NB4 (cell line): ENCODE measurements at places on chromosomes 1 and 21.

GRCh38 chr1:109632671-109633346 is 13.2 kb downstream of the AMPD2 start:
- DNase-seq: no peak

GRCh38 chr1:154351363-154352068 is 26.2 kb downstream of the ATP8B2 start:
- DNase-seq: no peak

GRCh38 chr1:228000416-228000815 is 6.4 kb upstream of the WNT3A start:
- no peak for DNase-seq

GRCh38 chr1:228066891-228067654 is 15.4 kb upstream of the ARF1 start:
- DNase-seq: no peak

DNA sequence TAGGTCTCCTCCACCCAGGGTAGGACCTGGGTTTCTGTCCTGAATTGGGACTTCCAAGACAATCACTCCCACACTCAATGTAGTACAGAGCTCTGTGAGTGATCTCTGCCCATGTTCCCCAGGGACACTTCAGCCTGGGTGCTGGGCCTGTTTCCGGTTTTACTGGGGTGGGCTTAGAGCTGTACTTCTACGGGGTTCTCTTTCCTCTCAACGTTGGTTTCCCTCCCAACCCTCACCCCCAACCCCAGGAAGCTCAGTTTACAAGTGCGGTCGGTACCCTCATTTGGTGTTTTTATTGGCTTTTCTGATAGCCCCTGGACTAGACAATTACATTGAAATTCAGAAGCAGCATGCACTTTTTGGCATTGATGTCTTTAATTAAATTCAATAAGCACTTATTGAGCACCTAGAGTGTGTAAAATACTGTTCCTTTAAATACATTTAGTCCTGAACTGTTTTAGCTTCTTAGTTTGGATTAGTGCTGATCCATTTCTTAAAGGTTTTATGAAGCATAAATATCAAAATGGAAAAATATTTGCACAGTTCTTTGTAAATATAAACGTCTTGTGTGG is 542 bp upstream of the XPR1 start:
- DNase-seq: peak; percentile 73

DNA sequence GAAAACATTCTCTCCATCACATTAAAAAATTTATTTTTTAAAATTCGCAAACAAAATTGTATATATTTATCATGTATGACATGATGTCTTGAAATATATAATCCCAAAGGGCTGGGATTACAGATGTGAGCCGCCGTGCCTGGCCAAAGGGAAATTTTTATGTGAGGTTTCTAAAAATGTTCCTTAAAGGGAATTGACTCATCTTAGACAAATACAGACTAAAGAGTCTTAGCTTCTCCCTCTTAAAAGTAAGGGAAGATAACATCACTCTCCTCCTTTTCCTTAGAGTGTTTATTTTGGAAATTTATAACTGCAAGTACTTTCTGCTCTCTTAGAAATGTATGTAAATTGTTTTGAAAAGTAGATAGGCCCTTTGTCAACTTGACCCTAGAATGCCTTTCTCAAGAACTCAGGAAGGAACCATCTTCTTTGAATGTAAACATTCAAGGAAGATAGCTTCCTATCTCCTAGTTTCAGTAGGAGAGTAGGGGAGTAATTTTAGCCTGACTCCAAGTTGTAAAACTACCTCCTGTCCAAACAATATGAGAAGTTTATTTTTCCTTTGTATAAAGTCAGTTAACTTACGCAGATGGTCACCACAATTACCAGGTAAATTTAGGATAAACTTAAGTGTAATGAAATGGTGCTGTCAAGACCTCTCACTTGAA is 59.5 kb downstream of the C21orf91 start:
- DNase-seq: no peak

DNA sequence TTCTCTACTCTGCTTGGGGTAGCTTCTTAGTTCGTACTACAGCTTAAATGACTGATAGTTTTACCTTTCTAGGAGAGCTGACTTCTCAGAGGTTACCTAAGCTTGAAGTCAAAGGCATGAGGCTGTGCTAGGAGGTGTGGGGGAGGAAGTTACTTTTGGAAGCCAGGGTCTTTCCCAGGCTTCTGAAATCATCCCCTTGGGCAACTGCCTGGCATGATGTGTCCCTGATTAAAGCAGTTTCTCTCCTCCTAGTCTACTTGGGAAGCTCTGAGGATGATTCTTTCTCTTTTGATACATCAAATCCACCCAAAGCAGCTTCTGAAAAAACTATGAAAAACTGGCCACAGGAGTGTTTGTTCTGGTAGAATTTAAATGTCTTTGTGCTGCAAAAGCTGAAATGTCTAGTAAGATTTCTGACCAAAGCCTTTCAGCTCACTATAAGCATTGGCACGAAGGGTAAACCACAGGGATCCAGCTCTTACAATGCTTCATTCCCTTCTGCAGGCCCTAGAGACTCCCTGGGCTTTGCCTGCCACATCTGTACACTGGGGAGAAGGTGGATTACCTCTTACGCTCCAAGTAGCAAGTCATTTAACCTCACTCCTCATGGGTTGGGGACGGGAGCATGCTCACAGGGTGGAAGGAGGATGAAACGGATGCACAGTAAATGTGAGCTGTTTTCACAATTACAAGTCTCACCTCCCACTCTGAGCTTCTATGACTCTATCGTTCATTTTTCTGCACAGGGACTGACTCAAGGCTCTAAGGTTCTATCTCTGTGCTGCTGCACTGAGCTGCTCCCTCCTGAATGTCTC is 59.6 kb downstream of the RUNX1 start:
- no peak for DNase-seq

- DNase-seq: peak; percentile 58
These were observed at the start of gene TGFB2 for GRCh38 chr1:218344814-218345672. Gene TGFB2 (plus strand): TSS chr1:218345336. CDS start chr1:218346702, 1,366 bp downstream.

- no peak for DNase-seq
These were observed at the start of gene HCRTR1 for GRCh38 chr1:31617218-31617915. Gene HCRTR1 (plus strand): TSS chr1:31617689. CDS start chr1:31619193, 1,504 bp downstream.

- DNase-seq: peak; percentile 8
These were observed 67.1 kb downstream of the DDR2 start for GRCh38 chr1:162699366-162699765.

DNA sequence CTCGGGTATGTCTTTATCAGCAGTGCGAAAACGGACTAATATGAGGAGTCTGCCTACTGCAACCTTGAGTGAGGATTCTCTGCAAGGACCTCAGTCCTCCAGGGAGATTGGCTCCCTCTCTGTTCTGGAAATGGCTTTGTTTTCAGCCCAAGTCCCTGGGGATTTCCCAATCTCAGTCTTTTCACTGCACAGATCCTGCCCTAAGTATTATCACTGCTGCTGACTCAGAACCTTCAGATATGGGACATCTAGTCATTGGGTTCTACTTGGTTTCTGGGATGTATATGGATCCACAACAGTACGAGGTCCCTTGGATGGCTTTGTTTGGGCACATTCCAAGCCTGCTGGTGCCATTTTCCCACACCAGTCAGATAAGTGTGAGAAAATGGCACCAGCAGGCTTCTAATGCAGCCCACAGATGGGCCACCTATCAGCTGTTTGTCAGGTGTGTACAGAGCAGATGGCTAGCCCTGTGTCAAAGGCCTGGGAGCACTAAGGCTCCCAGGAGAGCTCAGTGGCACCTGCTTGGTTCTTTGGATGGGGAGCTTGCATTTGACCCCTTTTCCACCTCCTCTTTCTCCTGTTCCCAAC is 27.4 kb downstream of the ELF3 start:
- DNase-seq: no peak

DNA sequence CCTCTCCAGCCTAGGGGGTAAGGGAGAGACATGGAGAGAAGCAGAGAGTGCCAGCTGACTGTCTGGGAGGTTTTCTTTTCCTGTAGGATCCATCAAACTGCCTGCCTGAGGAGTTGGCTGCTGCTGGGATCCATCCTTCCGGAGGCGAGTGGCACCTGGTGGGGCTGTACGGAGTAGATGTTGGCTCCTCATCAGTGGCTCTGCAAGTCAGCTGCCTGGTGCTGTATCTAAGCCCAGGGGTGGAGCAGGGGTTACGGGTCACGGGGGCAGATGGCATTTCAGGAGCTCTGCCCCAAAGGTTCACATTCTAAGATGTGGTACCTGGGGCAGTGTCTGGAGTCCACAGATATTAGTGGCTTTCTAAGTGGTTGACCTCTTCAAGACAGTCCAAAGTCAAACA is 128.0 kb downstream of the ACTL8 start:
- DNase-seq: no peak

DNA sequence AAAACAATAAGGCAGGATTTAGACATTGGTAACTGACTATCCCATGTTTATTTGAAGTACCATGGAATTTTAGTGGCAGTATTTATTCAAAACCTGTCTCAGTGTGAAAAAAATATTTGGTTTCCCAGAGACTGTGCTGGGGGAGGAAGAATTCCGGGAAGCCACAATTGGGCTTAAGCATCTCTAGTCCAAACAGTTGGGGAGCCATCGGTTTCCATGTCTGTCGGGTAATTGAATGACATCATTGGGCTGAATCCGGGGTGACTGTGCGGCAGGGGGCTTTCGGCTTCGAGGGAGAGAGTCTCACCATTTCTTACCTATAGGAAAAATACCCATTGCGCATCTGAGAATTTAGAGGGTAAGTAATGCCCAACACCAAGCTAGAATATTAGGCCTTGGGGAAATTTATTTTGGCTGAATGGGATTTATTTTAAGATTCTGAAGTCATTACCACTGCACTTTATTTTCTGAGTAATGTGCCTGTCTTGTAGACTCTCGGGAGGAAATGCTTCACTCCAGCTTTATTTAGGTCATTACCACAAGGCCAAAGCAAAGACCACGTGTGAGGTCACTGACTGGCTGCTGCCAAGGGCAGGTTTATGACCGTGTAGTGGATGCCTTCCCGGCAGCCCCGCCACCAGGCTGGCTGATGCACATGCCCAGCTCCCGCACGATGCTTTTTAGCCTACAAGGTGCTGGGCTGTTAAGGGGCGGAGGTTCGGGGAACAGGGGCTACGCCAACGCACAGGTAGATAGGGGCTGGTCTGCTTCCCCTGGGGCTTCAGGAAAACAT is 23.1 kb upstream of the UMODL1 start:
- peak; percentile 18 for DNase-seq

DNA sequence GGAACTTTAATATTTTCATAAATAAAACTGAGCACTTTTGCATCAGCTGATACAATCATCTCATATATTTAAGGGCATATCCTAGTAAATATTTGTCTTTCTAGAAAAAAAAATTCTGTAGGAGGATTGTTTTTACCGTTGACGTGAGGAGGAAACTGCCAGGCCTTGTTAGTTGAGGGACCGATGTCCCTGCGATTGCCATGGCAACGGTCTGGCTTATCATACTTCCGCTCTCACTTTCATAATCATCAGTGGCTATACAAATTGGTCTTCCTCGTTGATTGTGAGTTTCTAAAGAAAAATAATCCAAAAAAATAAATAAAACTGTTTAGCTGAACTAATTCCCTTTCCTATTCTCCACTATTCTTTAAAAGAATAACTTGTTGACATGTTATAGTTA is 69.3 kb upstream of the ANGPTL3 start:
- no peak for DNase-seq

DNA sequence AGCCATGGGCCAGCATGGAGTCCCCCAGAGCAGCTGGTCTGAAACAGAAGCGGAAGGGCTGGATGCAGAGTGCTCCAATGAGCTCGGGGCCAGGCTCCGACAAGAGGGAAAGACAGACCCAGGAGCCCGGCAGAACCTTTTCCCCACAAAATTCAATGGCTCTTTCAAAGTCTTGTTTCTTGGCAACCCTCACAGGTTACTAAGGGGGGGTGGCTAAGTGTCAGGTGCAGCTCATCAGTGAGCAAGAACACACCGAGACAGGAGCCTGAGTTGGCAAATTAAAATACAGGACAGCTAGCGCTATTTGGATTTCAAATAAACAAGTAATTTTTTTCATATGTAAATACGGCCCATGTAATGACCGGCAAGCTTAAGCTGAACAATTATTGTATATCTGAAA is 27.3 kb downstream of the PGBD5 start:
- DNase-seq: no peak

DNA sequence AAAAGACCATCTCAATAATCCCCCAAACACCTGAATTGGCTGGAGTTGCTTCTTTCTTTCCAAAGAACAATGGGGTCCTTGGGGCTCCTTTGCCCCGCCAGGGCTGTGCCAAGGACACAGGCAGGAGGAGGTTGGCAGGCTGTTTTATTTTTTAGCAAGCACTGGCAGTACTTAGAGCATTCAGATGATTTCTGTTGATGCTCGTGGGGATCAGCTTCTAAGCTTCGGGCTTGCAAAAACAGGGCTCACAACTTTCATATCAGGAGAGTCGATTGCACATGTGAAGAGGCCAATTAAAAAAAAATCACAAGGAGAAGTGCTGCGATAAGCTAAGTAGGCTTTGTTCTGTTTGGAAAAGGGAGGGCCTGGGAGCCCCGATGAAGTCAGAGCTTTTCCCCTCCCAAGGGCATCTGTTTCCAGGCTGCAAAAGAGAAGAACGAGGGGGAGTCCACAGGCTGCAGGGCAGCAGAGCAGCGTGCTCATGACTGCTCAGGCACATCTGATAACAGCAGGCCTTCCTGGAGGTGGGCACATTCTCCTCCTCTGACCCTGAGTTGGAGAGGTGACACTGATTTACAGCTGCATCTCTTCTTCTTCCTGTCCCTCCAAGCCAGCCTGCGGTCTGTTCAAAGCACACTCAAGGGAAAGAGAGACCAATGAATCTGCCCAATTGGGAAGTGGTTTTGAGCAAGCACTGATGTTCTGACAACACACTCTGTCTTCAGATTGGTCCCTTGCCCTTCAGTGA is 27.3 kb upstream of the BCAR3 start:
- no peak for DNase-seq

DNA sequence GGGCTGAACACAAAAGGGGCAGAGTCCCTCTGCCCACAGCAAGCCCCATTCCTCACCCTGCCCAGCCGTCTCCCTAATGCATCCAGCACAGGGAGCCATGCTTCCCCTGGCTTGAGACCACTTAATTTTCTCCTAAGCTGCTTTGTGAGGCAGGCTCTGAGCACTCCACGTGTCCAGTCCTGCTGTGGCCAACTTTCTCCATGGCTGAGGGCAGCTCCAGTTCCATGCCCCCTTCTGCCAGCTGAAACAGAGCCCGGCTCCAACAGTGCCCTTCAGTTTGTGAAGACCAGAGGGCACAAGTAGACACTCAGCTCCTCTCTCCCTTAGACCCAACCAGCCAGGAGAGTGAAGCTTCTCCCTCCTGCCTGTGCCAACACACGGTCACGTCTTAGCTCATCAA is 33.8 kb downstream of the PLEKHA6 start:
- DNase-seq: no peak

GRCh38 chr1:208681878-208682663 is 437.9 kb upstream of the PLXNA2 start:
- no peak for DNase-seq

- no peak for DNase-seq
These were observed at the start of gene DAB1 for GRCh38 chr1:57423656-57424211. Gene DAB1 (minus strand): TSS chr1:57424060. CDS start chr1:57291030, 133,030 bp downstream.

- DNase-seq: no peak
These were observed 30.0 kb downstream of the TMCC2 start for GRCh38 chr1:205257735-205258134.
